HS-27A (cell line): ENCODE measurements at places on chromosomes 2 and 18.

DNA sequence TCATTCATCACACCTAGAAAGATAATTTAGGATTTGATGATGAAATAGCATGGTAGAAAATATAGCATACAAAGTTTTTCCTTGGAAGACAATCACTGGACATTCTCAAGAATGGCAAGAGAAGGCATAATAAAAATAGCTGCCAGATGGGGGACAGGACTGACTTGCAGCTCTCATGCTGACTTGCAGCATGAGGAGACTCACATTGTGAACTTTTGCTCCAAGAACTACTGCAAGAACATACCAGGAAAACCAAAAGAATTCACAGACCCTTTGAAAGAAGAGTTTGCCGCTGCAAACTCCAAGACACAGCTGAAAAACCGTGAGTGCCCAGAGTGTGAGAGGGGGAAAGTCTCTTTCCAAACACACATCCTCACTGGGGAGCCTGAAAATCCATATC is 47.0 kb downstream of the CRYGD start:
- DNase-seq: no peak

DNA sequence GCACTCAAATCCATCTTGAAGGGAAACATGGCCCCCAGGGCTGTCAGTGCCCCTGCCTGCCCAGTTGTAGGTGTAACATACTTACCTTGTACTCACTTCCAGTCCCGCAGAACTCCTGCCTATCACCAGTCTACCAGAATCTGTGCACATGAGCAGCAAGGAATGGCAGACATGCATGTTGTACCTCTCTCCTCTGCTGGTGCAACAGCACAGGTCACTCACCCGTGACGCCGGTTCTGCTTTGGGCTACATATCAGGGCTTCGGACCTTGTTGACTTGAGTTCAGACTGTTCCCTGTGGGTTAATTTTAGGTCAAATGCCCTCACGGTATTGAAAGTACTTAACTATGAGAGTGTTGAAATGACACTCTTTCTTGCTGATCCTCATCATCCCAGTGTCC is 215.7 kb downstream of the TPGS2 start:
- no peak for DNase-seq

- DNase-seq: no peak
Observed at GRCh38 chr2:120596191-120596811, 139.4 kb upstream of the GLI2 start.

DNA sequence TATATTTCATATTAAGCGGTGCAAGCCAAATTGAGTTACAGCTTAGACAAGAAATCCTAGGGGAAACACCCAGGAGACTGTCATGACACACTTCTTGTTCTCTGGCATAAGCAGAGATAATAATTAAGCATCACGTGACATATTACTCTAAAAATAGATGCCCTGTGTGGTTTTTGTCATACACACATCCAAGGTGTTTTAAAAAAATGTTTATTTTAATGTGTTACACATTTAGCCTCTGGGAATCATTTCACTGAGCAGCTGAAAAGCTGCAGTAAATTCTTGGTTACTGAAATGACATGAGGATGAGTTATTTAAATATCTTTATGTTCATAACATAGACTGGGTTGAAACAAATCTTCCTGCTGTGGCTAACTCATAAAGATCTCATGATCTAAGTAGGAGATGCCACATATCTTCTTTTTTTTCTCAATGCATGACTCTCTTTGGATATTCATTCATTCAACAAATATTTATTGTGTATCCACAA is 38.0 kb upstream of the ERMN start:
- DNase-seq: no peak

- DNase-seq: no peak
Observed at GRCh38 chr2:235494716-235495372, 1.0 kb downstream of the AGAP1 start.

- DNase-seq: no peak
Observed at GRCh38 chr2:139645617-139646016, 865.4 kb upstream of the NXPH2 start.

- no peak for DNase-seq
Observed at GRCh38 chr2:167924556-167924955, 322.8 kb downstream of the STK39 start.

DNA sequence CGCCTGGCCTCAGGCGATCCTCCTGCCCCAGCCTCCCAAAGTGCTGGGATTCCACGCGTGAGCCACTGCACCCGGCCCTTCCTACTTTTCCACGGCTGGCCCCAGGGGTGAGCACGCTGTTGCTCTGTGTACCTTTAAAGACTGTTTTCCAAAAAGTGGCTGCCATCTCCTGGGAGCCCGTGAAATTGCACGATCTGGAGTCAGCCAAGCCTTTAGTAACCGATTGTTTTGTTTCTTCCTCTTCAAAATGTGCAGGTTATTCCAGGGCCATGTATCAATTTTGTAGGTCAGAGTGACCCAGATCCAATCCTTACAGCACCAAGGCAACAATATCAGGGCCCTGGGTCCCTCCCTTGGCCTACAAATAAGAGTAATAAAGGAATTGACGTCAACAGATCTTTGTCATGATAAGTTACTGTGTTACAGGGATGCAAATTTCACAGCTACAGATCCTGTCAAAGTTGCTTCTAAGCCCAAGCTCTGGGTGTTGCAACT is 135.6 kb upstream of the ZNF236 start:
- no peak for DNase-seq
